Fibroblast of skin of abdomen (primary cell): ENCODE measurements at places on chromosomes 4 and X.

DNA sequence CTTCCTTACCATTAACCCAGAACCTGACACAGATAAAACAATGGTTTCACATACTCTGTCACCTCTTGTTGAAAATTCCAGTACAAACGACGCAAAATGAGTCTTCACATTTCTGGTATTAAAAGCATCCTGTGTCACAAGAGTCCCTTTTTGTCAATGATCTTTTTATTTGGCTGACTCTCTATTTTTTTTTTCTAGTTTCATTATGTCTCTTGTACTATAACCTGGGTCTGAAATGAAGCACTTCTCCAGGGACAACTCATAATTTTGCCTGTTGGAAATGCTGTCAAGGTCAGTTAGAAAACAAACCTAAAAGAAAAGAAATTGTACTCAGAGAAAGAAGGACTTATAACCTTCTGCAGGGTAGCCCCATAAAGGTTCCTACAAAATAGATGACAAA lies 93.1 kb downstream of the NR3C2 start:
- DNase-seq: no peak

DNA sequence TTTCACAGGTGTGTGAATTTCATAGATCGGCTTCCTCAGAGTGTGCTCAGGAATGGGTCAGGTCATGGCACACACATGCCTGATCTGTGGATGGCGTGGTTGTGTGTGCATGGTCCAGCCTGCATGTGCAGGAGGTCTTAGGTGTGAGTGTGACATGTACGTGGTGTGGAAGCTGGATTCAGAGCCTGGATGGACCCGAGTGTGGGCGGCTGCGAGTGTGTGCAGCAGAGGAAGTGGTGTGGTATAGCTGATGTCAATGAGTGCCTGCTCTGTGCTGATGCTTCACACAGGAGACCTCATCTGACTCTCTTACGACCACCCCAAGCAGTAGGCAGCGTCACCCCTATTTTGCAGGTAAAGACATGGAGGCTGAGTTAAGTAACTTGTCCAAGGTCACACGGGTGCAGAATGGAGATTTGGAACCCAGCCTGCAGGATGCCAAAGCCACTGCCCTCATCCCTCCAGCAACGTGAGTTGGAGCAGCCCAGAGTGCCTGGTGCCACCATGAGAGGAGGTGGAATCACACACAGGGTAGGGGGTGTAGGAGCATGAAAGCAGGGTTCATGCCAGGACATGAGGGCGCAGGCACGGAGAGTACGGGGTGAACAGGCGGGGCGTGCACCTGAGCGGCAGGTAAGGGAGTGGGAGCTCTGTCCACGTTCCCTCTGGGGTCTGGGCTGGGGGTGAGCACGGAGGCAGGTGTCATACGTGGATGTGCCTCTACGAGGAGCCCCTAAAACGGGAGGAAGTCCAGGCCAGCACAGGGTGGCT lies 24.2 kb upstream of the C4orf50 start:
- DNase-seq: no peak

- peak; percentile 34 for DNase-seq
Observed at GRCh38 chr4:107564326-107564725, 155.7 kb downstream of the PAPSS1 start.

- peak; percentile 23 for DNase-seq
Observed at GRCh38 chr4:173919196-173919595, 364.3 kb downstream of the FBXO8 start.

DNA sequence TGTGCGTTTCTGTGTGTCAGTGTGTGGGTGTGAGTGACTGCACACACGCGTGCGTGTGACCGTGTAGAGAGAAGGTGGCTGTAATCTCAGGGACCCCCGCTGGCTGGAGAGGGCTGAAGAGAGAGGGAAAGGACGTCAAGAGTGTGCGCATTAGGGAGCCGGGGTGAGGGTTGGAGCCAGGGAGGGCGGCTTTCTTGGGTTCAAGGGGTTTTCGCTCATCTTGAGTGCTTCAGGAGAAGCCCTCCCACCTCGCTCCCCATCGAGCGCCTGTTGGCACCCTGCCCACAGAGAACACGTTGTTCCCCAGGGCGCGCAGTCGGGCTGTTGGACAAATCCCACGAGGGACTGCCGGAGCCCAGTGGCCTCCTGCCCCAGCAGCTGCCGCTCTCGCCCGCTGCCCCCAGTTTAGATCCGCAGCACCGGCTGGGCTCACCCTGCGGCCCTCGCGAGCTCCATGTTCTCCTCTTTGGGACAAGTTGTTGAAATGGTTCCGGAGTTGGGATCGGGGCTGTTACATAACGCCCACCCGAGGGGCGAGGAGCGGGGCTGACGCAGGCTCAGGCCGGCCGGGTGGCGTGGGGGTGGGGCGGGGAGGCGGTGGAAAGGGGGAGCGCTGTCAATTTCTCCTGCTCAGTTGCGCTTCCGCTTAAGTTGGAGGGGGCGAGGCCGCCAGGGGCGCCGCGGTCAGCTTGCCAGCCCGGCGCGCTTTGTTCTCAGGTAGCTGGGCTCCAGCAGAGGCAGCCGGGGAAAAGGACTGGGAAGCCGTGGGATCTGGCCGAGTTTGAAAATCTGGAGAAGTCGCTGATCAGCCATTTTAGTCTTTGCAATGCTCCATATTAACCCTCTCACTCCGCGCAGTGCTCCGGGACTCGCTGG lies 1.6 kb downstream of the GRIA2 start:
- no peak for DNase-seq

DNA sequence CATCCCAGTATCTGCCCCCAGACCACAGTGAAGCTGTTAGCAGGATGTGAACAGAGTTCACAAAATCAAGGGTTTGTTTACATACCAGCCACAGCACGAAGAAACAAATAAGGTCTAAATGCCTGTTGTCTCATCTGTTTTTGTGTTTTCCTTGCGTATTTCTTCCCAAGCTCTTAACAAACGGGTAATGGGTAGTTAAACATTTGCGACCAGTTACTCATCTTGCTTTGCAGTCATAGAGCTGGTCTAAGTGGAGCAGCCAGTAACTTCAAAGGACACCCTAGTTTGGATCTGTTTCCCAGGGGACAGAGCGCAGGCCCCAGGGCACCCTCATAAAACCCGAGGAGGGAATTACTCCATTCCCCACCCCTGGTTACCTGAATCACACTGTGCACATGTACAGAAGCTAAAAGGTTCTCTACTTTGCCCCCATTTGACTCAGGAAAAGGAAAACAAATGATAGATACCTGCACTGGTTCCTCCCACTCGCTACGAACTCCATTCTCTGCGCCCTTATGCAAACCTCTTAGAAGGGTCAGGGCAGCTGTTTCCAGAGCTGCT lies 68.8 kb downstream of the MAML3 start:
- DNase-seq: no peak

GRCh38 chr4:118954246-118954645 lies 65.6 kb downstream of the SYNPO2 start:
- DNase-seq: no peak

GRCh38 chr4:4254666-4255065 lies 6.6 kb upstream of the TMEM128 start:
- DNase-seq: no peak

- DNase-seq: no peak
Observed at GRCh38 chr4:155413451-155413850, 36.7 kb upstream of the MAP9 start.

DNA sequence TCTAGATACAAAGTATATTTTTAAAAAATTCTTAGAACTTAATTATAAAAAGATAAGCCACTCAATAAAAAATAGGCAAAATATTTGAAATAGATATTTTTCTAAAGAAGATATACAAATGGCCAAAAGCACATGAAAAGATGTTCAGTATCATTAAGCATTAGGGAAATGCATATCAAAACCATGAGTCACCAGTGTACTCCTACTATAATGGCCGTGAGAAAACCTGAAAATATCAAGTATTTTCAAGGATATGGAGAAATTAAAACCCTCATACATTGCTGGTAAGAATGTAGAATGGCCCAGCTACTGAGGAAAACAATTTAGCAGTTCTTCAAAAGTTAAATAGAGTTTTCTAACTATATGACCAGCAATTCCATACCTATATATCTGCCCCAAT lies 337.9 kb downstream of the CAMK2D start:
- no peak for DNase-seq

GRCh38 chr4:126856906-126857305 lies 775.9 kb upstream of the INTU start:
- DNase-seq: no peak

DNA sequence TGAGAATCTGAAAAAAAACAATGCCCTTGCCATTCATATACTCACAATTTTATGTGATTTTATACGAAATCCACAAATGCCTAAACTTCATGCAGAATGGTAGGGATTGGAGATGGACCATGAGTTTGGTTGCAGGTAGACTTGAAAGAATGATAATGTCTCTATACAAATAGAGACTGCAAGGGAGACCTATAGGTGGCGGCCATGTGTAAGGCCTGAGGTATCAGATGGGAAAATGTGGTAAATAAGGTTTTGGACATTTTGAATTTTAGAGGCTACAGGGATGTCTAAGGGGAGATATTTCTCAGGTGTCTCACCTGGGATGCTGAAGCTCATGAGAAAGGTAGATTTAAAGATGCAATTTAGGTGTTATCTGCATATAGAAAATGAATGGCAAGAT lies 78.0 kb downstream of the GABRB1 start:
- no peak for DNase-seq

GRCh38 chrX:152735860-152736511 lies 2.4 kb downstream of the MAGEA12 start:
- no peak for DNase-seq

- no peak for DNase-seq
Observed at GRCh38 chr4:100118181-100118580, 72.1 kb downstream of the DDIT4L start.

GRCh38 chr4:16213121-16213520 lies 13.2 kb downstream of the TAPT1 start:
- no peak for DNase-seq

- DNase-seq: peak; percentile 16
Observed at GRCh38 chr4:19531906-19532848, 719.5 kb upstream of the SLIT2 start.

GRCh38 chr4:47104986-47105385 lies 73.6 kb downstream of the GABRB1 start:
- DNase-seq: no peak

GRCh38 chr4:127097061-127097460 lies 535.7 kb upstream of the INTU start:
- DNase-seq: no peak

DNA sequence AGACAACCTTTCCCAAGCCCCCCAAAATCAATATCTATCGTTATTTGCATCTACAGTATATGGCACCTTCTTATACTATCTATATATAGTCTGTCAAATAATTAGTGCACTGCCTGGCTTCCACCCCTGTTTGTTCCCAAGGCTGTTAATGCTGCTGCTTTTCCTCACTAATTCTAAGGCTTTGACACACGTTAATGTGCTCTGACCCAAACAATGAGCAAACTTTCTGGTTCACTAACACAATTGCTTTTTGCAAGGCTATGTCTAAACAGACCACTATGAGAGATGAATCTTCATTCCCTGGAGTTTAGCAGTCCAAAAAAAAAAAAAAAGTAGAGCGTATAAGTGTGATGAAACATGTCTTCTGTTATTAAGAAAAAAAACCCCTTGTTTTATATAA lies 360.9 kb upstream of the AGA start:
- DNase-seq: no peak

DNA sequence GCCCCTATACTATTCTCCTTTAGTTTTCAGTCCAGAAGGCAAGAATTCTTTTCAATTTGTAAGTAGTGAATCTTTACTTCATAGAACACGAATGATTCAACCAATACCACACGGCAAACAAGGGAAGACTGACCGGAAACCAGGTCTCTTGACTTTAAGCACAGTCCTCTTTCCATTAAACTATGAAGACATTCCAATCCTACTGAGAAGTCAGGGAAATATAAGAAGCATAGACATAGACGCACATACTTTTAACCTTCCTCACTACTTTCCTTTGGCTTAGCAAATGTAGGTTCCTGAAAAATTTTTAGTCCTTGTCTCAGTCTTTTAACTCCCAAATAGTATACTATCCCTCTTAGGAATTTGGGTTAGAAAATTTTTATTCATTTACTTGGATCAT lies 9.1 kb downstream of the CHRDL1 start:
- DNase-seq: peak; percentile 66

- DNase-seq: peak; percentile 49
Observed at GRCh38 chrX:134026565-134027311, 41.3 kb upstream of the GPC3 start.

- DNase-seq: no peak
Observed at GRCh38 chr4:169902658-169903345, 123.4 kb downstream of the MFAP3L start.

DNA sequence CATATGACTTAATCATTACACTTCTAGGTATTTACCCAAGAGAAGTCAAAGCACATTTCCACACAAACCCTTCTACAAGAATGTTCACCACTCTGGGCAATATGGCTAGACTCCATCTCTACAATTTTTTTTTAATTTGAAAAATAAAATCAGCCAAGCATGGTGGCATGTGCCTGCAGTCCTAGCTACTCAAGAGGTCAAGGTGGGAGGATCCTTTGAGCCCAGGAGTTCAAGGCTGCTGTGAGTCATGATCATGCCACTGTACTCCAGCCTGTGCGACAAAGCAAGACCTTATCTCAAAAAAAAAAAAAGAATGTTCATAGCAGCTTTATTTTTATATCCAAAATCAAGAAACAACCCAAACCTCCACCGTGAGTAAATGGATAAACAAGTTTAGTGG lies 70.3 kb upstream of the MBNL3 start:
- DNase-seq: no peak

DNA sequence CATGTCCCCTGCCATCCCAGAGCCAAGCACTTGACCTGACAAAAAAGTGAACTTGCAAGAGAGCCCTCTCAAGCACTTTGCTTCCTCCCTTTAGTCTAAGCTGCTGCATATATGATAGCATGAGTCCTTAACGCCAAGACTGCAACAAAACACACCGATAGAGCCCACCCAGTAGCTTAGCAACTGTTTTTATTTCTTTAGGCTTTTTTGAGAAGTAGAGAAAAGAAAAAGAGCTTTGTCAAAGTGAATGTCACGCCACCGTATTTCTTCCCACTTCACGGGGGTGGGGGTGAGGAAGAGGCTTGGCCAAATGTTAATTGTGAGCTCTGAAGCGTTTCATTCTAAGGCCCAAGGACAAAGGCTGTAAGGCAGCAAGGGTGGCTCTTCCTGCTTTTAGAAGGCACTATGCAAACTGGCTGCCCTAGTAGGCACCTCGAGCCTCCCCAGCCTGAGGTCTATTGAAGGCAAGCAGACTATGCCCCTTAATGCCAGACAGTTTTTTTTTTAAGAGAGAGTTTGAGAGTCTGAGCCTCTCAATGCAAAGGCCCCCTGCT lies 138.6 kb downstream of the HS6ST2 start:
- DNase-seq: no peak

GRCh38 chr4:6773106-6773505 lies 9.4 kb upstream of the KIAA0232 start:
- peak; percentile 51 for DNase-seq
